ENCODE measurements at places on chromosomes 6 and 20.

DNA sequence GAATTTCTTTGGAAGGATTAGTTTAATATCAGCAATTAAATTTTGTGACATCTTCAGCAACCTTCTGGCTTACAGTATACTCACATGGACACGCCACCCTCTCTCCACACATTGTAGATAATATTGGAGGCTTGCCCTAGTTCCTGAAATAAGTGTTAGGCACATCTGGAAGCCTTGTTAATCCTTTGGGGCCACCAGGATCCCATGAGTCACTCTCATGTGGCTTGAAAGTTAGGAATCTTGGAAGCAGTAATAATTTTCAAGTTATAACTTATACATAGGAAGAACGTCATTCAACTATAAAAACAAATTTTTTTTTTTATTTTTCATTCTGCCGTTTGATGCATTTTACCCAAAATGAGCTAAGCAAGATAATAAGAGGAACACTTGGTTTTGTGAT, 20.5 kb downstream of the LAMA4 start:
- DNase-seq, result no peak

DNA sequence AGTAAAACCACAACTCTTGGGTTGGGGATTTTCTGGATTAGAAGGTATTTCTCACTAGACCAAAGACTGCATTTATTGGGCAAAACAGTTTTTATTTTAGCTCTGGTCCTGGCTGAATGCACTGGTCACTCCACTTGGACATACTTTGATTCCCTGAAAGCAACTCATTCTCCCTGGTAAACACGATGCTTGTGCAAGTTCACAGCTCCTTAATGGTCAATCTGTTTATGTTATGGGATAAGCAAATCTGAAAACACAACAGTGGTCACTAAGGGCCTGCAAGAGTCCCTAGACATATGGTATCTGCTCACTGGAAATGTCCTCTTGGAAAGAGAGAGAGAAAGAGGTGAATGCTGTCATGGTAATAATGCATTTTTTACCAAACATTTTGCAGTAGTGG, 559.8 kb downstream of the CDH26 start:
- no peak for DNase-seq

- DNase-seq, result no peak
Observed at GRCh38 chr20:50256577-50256976, 65.9 kb downstream of the CEBPB start.

GRCh38 chr6:54646951-54647664, 199.5 kb upstream of the FAM83B start:
- DNase-seq, result no peak

- DNase-seq, result no peak
Observed at GRCh38 chr20:43755851-43756250, 29.0 kb upstream of the GTSF1L start.

DNA sequence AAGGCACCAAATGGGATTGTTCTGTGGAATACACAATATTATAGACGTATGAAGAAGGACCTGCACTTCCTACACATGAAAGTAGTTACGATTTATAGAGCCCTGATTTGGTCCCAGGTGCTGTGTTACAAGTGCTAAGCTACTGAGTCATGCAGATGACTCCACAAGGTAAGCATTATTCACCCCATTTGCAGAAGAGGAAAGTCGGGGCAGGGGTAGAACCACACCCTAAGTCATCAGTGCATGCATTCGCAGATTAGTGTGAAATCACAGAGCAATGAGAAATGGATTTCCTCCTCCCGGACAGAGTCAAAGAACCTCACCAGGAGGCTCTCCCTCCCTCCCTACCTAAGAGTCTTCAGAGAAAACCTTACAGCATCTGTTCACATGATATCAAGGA, 279.5 kb downstream of the LRFN2 start:
- no peak for DNase-seq

- no peak for DNase-seq
Observed at GRCh38 chr6:129329678-129330077, 380.3 kb downstream of the ARHGAP18 start.

- DNase-seq, result no peak
Observed at GRCh38 chr6:15032015-15032414, 213.9 kb upstream of the JARID2 start.

All from activated naive CD4-positive, alpha-beta T cell treated with Interleukin-2 at 50 U/mL for 16 hours (primary cell).